Hepatocyte (in vitro differentiated cells): ENCODE measurements at places on chromosomes 7 and 10. TPM values are rescaled to one million over a fixed set of nuclear protein-coding genes. Genes with fewer than 3 reads are reported as not detected.

DNA sequence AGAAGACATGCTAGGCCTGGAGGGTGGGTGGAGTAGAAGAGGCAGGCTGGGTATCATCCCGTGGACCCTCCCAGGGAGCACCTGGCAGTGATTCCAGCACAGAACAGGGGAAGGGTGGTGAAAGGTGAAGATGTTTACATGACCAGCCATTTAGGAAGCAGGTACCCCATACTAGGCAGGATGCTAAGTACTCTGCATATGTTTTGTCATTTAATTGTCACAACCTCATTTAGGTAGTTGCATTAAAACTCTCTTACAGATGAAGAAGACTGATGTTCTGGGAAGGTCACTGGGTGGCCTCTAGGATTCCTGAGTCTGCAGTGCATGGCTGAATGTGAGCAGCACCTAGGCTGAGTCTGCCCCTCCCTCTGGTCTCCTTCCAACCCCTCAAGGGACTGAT, 15.2 kb downstream of the ITPRIP start:
- no peak for DNase-seq

DNA sequence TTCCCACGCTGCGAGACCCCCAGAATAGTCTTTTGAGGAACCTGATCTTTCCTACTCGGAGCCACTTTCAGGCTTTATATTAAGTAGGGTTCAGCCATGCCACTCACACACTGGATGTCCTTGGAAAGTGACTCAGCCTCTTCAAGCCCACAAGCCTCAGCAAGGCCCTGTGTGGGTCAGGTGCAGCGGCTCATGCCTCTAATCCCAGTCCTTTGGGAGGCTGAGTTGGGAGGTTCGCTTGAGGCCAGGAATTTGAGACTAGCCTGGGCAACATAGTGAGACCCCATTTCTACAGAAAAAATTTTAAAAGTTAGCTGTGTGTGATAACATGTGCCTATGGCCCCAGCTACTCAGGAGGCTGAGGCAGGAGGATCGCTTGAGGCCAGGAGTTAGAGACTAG, 119.7 kb upstream of the TNRC18 start:
- DNase-seq = no peak

- DNase-seq = peak; percentile 30
Measured at GRCh38 chr10:15369256-15370211, 1.6 kb downstream of the FAM171A1 start.

DNA sequence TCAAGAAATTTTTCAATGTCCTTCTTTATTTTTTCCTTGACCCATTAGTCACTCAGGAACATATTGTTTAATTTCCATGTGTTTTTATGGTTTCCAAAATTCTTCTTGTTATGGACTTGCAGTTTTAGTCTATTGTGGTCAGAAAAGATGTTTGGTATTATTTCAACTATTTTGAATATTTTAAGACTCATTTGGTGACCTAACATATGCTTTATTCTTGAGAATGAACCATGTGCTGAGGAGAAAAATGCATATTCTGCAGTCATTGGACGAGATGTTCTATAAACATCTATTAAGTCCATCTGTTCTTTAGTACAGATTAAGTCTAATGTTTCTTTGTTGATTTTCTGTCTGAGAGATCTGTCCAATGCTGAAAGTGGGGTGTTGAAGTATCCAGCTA, 42.3 kb upstream of the MDFIC start:
- no peak for DNase-seq

GRCh38 chr10:71740069-71740653, 20.6 kb upstream of the C10orf105 start:
- DNase-seq = peak; percentile 50

GRCh38 chr10:85826377-85826776, 540.2 kb downstream of the GRID1 start:
- no peak for DNase-seq

- DNase-seq = peak; percentile 12
Measured at GRCh38 chr7:133742709-133743538, 384.2 kb upstream of the LRGUK start.

DNA sequence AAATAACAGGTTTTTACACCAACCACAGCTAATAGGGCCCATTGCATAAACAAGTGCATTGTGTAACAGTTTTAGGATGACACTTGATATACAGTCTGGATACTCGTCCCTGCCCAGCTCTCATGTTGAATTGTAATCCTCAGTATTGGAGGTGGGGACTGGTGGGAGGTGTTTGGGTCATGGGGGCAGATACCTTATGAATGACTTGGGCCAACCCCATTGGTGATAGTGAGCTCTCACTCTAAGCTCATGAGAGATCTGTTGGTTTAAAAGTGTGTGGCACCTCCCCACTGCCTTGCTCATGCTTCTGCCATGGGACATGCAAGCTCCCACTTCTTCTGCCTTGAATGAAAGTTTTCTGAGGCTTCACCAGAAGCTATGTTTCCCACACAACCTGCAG, 136.7 kb downstream of the PDE1C start:
- no peak for DNase-seq

GRCh38 chr10:110758898-110759297, 112.8 kb upstream of the PDCD4 start:
- no peak for DNase-seq

- DNase-seq = no peak
Measured at GRCh38 chr10:97195706-97196222, 10.0 kb upstream of the SLIT1 start.

DNA sequence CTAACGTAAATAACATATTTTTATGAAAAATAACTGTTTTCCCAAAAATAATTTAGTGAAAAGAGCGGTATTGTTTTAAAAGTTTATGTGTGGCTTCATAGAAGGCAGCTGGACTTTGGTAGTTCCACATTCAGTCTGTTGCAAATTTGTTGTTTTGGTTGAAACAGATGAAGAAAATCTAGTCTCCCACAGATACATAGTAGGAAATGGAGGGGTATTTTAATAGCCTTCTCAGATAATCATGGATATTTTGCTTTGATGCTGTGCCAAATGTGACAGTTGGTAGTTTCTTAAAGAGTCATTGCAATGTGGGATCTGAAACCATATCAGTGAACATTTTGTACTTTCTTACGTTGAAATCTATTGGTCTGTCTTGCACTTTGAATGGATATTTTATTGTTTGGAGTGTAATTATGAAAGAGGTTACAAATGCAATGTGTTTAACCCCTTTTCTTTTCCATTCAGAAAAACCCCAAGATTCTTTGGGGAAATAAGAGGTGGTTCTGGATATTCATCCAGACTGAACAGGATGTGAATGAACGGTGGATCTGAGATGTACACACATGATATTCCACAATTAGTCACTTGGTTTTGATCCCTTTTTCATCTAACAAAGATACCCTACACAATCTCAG, 10.4 kb downstream of the ZNF365 start:
- DNase-seq = no peak

GRCh38 chr7:133023370-133024071, 58.4 kb downstream of the CHCHD3 start:
- no peak for DNase-seq

DNA sequence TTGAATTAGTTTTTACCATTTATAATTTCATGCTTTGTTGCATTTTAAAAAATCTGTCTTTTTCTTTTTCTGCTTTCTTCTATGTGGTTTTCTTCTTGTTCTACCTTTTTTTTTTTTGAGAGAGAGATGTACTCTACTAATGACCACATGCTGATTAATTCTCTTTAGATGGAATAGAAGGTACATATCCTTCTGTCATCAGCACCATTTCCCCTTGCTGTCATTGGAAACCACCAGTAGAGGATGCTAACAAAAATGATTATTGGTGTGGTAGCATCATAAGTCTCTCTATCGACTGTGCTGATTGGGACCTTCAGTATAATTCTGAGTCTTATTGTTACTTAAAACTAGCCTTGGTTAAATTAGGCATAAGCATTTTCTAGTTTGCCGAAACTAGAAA, 3.6 kb downstream of the ZEB1 start:
- DNase-seq = no peak

DNA sequence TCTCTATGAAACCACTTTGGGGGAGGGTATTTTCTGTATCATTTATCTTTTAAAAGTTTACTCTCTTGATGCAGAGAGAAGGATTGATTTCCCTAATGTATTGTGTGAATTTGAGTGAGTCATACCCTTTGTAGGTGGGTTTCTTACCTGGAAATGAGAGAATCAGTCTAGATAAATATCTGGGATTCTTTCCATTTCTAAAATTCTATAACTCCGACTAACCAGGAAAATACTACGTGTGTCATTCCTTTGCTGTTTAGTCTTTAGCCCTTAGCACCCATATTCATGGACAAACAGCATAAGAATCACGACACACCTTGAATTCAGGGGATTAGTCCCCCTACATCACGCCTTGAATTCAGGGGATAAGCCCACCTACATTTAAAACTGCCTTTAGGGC, 139.1 kb downstream of the GATA3 start:
- no peak for DNase-seq

- DNase-seq = no peak
Measured at GRCh38 chr7:65302883-65303282, 70.8 kb upstream of the ZNF92 start.

DNA sequence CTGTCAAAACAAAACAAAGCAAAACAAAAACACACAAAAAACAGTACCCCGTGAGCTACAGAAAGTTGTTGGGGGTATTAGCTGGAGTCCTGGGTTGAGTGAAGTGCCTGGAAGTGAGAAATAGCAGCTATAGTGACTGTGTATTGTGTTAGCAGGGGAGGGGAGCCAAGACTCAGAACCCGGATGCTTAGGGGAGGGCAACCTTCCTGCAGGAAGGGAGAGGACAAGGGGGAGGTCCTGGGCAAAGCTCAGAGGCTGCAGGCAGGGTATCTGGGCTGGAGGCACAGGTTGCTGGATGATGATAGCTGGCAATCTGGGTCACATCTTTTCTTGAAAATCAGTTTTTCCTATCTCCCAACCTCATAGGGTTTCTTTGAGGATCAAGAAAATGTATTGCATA, 75.8 kb upstream of the PARD3 start:
- DNase-seq = no peak

DNA sequence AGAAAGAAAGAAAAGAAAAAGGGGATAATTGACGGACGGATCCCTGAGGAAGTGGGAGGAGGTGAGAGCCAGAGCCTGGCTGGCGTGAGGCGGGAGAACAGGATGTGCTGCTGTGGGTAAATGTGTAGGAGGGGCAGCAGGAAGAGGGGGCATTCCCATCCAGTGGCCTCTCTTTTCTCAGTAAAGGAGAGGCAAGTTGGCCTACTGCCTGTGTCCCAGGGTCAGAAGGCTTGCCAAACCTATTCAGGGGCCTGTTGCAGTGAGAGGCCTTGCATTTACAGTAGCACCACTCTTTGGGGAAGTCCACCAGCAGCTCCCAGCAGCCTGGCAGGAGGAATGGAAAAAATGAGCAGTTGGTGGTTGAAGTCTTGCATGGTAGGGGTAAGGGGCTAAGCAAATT, 26.6 kb upstream of the ASCC1 start:
- peak; percentile 49 for DNase-seq

- no peak for DNase-seq
Measured at GRCh38 chr10:114073395-114074186, 29.9 kb downstream of the ADRB1 start.

- no peak for DNase-seq
Measured at GRCh38 chr7:101824440-101824839, 7.0 kb downstream of the CUX1 start.

DNA sequence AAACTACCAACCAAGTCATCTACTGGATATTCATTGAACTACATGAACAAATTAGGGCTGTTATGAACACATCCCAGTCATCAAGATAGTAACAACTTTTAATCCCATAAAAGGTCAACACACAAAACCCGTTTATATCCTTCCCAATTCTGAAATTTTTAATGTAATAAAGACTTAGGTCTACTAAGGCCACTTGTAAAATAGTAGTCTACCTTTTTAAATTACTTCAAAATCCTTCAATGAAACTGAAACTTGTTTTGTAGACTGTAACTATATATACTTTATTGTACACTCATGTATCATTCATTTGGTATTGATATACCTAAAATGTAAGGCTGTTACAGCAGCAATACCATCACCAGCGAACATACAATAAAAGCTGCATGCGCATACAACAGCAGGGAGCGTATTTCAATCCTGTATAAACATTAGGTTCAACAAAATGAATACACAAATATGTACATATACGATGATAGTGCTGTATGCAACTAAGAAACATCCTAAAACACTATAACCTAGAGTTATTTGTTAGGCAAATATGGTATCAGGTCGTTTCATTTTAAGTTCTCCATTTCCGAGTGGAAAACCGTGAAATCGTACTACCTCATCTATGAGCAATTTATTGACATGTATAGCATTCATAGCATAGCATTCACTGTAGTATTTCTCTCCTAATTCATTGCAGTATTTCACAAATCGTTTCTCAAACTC, 973 bp downstream of the ATAD1 start:
- DNase-seq = no peak

- DNase-seq = peak; percentile 93
Measured at GRCh38 chr10:30433730-30434272, at the start of gene MAP3K8. Gene MAP3K8 (plus strand): TSS chr10:30434184. CDS start chr10:30438939, 4,755 bp downstream.

- DNase-seq = no peak
Measured at GRCh38 chr7:91239171-91239604, 25.0 kb upstream of the FZD1 start.

DNA sequence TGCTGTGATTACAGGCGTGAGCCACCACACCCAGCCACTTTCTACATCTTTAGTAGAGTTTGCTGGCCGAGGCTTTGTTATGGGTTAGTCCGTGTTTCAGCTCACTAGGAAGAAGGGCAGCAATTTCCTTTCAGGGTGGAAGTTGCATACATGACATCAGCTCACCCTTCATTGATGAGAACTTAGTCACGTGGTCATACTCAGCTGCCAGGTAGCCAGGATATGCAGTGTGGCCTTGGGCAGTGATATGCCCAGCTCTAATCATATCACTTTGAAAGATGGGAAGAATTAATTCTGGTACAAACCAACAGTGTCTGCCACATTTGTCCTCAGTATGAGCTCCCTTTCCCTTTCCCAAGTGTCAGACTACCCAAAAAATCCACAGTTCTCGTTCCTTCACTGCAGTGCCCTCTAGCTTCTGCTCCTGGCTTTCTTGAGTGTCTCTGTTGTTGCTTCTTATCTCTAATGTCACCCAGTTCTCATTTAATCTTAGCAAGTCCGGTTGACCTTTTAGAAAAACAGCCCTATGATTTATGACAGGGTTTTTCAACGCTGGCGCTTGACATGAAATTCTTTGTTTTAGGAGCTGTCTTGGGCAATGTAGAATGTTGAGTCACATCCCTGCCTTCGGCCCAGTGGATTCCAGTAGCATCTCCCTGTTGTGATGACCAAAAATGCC, 108.7 kb upstream of the ITGB1 start:
- peak; percentile 20 for DNase-seq

DNA sequence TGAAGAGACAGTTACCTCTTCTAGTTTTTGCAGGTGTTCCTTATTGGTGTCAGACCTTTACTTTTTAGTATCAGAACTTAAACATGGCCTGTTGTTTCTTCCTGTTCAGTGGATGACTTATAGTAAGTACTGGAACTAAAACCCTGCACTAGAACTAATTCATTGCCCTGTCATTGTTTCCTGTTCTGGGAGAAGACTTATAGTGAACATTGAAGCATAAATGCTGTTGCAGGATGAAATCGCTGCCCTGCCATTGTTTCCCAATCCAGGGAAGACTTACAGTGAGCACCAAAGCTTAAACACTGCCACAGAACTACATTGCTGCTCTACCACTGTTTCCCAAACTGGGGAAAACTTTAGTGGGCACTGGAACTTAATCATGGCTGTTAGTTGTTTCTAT, 13.1 kb downstream of the IPMK start:
- no peak for DNase-seq

SLC25A28 gene
- total RNA-seq = 15.8 and 23.8 TPM in 2 replicates

C7orf57 gene
- 0.43 TPM in 1 of 2 replicates, not detected in the other for total RNA-seq

PDGFA gene
- 56.6 and 63.1 TPM in 2 replicates for total RNA-seq

SFTPD gene
- 38.3 and 55.5 TPM in 2 replicates for total RNA-seq

CDHR3 gene
- total RNA-seq = 3.3 and 4.8 TPM in 2 replicates

FEZF1 gene
- not detected in 2 replicates for total RNA-seq

SPDYE5 gene
- not detected in 2 replicates for total RNA-seq

TMEM270 gene
- total RNA-seq = 1.1 TPM in 1 of 2 replicates, not detected in the other

TFPI2 gene
- total RNA-seq = 41.5 and 66.2 TPM in 2 replicates

PRR15 gene
- 47.4 and 53.3 TPM in 2 replicates for total RNA-seq
